T-helper 22 cell (primary cell): ENCODE measurements at places on chromosomes 16 and 17.

DNA sequence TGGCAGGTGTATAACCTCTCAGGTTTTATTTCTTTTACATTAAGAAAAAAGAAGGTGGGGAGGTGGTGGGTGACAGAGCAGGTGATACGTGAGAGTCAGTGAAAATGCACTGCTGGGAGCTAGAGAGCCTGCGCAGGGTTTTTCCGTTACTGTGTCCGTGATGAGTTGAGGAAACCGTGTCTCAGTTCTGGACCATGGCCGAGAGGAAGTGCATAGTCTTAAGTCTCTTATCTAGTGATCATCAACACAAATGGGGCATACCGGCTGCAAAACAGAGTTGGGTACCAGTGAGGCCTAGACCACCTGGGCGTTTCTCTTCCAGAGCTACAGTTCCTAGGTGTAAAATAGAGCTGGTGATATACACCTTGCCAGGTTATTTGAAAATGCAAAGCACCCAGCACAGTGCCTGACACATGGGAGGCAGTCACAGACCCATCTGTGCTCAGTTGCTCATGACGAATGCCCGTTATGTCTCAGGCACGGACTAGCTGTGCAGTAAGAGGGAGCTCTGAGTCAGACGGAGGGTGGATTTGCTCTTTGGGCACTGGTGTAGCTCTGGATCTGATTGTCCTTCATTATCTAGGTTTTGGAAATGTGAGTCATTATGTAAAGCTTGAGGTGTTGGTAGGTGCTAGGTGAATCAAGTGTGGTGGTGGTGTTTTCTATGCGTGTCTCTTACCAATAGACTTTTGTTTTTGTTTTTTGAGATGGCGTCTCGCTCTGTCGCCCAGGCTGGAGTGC is 60.9 kb downstream of the RPTOR start:
- DNase-seq, result peak; percentile 13

DNA sequence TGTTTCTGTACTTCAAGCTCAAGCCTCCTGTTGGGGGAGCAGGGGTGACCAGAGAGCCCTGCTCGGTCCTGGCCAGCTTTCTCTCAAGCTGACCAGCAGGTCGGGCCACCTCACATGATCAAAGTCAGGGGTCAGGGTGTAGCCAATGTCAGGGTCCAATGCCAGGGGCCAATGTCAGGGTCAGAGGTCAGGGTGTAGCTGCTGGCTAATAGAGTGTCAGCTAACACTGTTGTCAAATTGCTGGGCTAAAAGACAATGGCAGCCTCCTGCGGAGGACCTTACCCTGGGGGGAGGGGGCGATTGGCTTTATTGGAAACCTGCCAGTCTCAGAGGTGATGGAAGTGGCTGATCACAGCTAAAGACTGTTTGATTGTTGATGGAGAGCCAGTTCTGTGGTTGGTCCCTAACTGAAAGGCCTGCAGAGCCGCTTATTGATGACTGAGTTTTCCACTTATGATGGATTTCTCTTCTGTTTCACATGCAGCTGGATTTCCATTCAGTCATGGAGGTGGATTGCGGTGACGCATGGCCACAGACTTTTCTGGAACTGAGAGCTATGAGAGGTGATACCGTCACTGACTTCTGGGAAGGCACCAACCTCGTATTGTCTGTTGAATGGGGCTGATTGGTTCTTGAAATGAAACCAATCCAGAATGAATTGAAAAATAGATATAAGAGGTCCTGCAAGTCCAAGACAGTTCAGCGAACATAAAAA is 97.4 kb upstream of the ZFHX3 start:
- no peak for DNase-seq

DNA sequence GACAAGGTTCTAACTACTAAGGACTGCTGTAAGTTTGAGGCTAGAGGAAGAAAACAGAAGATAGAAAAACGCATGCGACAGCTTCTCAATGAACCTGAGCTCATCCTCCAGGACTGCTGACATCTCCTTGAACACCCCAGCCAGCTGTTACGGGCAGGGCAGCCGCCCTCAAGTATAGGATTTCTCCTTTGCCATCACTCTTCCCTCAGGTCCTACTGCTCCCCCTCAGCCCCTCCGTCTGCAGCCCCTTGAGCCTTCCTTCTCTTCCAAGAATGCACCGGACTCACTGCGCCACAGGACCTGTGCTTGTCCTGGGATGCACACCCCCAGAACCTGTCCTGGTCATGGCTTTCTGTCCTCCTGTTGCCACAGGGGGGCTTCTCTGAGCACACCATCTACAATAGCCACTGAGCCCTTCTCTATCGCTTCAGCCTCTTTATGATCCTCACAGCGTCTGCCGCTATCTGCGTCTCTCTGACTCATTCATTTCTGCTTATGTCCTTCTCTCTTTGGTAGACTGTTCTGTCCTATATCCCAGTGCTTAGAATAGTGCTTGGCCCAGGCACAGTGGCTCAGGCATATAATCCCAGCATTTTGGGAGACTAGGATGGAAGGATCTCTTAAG is 15.7 kb upstream of the XYLT2 start:
- no peak for DNase-seq

GRCh38 chr16:85284141-85284817 is 172.0 kb upstream of the CIBAR2 start:
- no peak for DNase-seq

DNA sequence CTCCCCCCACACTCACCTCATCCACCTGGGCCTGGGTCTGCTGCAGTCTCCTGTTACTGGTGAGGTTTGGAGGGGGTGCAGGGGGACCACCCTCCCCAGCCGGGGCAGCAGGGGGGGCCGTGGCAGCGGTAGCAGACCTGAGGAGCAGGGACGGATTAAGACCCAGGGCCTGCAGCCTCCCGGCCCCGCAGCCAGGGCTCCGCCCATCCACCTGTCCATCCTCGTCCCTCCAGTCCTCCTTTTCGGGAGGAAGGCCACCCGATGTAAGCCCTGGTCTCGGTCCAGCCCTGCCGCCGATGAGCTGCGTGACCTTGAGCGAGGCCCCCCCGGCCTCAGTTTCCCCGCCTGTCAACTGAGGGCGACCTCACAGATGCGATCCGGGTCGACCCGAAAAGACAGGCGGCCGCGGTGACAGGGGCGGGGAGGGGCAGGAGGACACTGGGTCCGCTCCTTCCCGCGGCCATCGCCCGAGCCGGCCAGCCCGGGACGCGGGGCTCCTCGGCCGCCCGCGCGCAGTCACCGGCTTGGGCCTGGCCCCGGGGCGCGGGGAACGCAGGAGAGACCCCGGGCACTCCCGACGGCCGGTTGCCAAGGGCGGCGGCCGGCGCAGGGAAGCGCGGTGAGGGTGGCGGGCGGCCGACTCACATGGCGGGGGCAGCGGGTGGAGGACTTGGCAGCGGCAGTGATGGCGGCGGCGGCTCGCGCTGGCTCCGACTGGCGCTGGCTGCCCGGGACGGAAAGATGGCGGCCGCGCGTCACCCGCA is at the start of gene VAMP2:
Gene VAMP2, minus strand, starts transcription at position 716 of the 764 bp plus-strand sequence. Its CDS starts 69 bp downstream, at position 647.
- DNase-seq, result peak; percentile 74

- DNase-seq, result no peak
Measured at GRCh38 chr17:27284811-27285415, 9.0 kb upstream of the WSB1 start.

DNA sequence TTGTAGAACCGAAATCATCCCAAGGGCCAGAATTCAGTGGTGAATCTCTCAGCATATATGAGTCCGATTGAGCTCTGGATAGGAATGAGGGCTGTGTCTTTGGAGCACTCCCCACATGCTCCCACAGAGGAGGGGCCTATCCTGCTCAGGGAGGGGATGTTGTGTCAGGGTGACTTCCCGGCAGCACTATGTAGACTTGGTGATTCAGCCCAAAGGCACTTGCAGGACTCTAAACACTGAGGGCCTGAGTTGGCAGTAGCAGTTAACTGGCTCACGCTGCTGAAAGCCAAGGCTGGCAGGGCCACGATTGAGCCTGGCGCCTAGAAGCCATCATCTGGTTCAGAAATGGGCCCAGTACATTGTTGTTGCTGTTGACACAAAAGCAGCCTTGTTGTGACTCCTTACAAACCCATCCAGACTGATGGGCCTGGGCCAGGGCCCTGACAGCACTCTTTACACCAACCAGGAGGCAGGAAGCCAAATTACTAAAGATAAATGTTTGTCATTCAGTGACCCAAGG is 31.9 kb downstream of the NMT1 start:
- DNase-seq, result no peak

GRCh38 chr16:28292731-28293600 is 641 bp downstream of the SBK1 start:
- DNase-seq, result no peak

- no peak for DNase-seq
Measured at GRCh38 chr16:4678596-4678995, 14.8 kb upstream of the NUDT16L1 start.

DNA sequence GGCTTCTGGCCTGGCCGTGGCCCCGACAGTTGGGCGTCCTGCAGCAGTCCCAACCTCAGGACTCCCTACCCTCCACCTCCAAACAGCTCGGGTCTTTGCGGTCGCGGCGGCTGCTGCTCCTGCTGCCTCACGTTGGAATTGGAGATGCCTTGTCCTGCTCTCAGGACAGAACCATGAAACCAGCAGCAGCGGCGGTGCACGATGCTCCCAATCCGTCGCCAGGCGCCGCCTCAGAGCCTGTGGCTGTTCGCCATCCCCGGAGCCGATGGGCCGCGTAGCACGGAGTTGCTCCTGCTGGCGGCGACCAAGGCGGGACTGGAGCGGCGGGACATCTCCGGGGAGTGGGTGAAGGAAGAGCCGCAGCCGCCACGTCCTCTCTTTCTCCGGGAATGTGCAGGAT is 1965.9 kb downstream of the TP53TG3F start:
- no peak for DNase-seq

GRCh38 chr16:53059672-53060071 is 4.9 kb downstream of the CHD9 start:
- DNase-seq, result no peak

DNA sequence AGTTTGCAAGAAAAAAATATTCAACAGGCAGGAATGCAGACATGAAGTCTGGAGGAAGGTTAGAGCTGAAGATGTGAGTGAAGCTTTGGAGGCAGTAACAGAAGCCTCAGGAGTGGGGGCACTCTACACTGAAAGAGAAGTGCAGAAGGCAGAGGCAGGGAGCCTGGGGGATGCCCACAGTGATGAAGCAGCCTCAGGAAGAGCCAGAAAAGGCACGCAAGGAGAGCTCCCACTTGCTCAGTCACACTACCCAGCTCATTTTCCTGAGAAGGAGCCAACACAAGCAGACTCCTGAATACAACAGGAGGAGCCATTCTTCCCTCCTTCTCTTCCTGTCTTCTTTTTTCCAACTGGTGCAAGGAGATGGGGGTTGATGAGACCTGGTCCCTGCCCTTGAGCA is 45.1 kb upstream of the DNAH9 start:
- DNase-seq, result no peak

DNA sequence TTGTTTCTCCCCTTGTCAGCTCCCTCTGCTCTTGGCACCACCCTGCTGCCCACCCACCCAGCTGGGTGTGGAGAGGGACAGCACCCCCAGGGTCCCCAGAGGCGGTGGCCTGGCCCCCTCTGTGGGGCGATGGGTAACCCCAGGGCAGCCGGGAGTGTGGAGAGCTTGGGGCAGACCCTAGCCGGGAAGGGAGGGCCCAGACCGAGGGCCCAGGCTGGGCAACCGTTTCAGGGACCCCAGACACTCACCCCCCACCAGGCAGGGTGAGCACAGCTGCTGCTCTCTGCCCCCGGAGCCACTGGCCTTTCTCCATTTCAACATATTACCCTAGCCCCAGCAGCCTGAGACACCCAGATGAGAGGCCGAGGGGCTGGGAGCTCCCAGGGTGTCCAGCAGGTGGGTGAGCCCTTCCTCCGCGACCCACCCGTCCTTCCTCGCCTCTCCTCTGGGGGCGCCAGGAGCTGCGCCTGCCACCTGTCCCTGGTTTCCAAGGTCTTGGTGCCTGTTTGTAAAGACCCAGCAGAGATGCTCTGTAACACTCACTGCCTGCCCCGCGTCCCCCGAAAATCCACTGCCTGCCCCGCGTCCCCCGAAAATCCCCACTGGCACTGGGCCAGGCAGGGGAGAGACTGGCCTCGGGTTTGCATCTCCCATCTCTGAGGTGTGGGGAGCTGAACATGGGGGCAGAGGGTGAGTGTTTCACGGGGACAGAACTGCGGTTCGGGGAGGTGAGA is 45.4 kb downstream of the BAHCC1 start:
- DNase-seq, result no peak

GRCh38 chr16:80844395-80844794 is 40.0 kb upstream of the CDYL2 start:
- DNase-seq, result no peak

DNA sequence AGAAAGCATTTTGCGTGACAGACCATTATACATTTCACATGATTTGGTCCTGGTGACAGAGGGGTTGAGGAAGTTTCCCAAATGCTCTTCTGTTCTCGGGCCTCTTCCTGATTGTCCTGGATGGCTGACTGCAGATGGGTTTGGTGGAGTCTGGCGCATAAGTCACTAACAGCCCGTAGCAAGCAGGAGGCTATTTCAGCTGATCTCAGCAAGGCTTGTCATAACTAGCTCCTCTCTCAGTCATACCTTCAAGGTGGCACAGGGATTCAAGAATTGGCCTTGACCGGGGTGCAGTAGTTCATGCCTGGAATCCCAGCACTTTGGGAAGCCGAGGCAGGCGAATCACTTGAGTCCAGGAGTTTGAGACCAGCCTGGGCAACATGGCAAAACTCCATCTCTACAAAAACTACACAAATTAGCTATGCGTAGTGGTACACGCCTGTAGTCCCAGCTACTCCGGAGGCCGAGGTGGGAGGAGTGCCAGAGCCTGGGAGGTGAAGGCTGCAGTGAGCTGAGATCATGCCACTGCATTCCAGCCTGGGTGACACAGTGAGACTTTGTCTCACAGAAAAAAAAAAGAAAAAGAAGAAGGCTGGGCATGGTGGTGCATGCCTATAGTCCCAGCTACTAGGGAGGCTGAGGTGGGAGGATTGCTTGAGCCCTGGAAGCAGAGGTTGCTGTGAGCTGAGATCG is 68.9 kb upstream of the HAS3 start:
- no peak for DNase-seq

GRCh38 chr16:30525844-30526136 is 576 bp downstream of the ZNF768 start:
- DNase-seq, result no peak

- DNase-seq, result no peak
Measured at GRCh38 chr16:84252184-84252583, 12.4 kb upstream of the KCNG4 start.

- DNase-seq, result no peak
Measured at GRCh38 chr16:72443809-72444208, 271.9 kb upstream of the PMFBP1 start.

DNA sequence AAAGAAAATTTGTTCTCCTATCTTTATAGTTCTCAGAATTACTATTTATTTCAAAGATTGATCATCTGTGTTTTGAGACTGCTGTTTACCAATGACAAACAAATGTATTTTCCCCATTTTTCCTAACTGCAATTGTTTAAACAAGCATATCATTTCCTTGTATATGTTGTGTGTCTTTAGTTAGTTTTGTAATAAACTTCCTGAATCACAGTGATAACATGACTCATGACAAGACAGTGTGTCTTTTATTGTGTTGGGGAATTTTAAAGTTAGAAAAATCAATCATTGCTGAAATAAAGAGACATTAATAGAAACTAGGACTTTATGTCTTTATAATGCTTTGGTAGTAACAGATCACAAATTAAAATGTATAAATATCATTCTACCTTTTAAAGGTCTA is 348.5 kb downstream of the KCNJ2 start:
- no peak for DNase-seq
